NCI-H1417 treated with DMSO at 0.1 percent for 48 hours (cell line): ENCODE measurements at places on chromosomes 5 and 9.

- peak; percentile 3 for DNase-seq
Observed at GRCh38 chr5:160312134-160312959, at the start of gene CCNJL. CCNJL (minus strand) TSS chr5:160312564; CDS start chr5:160311923, 641 bp downstream.

- no peak for DNase-seq
Observed at GRCh38 chr9:136623016-136623841, 39.5 kb upstream of the EGFL7 start.

- DNase-seq = no peak
Observed at GRCh38 chr9:131366761-131367401, 27.0 kb upstream of the PRRC2B start.

DNA sequence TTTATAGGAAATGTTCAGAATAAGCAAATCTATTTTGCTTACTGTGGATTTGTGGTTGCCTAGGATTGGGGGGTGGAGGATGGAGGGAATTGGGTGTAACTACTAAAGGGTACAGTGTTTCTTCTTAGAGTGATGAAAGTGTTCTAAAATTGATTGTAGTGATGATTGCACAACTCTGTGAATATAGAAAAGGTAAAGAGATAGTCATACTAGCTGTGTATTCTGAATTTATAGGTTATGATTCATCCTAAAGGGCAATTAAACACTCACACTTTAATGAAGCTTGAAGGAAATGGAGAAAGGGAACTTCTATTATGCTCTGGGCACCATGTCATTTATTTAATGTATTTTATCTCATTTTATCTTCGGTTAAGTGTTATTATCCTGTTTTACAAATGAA, 9.9 kb downstream of the TXNDC8 start:
- no peak for DNase-seq

- DNase-seq = no peak
Observed at GRCh38 chr9:121388140-121388905, 18.3 kb upstream of the STOM start.

- DNase-seq = no peak
Observed at GRCh38 chr5:14944996-14945395, 73.4 kb upstream of the ANKH start.

DNA sequence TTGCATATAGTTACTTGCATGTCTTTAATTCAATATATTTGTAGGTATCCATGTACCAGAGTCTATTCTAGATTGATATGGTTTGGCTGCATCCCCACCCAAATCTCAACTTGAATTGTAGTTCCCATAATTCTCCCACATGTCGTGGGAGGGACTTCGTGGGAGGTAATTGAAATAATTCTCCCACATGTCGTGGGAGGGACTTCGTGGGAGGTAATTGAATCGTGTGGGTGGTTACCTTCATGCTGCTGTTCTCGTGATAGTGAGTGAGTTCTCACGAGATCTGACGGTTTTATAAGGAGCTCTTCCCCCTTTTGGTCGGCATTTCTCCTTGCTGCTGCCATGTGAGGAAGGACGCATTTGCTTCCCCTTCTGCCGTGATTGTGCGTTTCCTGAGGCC, 16.5 kb downstream of the FBXL7 start:
- no peak for DNase-seq

GRCh38 chr9:106286249-106286648, 576.7 kb upstream of the ZNF462 start:
- no peak for DNase-seq

GRCh38 chr5:75262271-75262670, 25.6 kb upstream of the ANKRD31 start:
- no peak for DNase-seq

GRCh38 chr9:117156771-117157535, 257.9 kb downstream of the ASTN2 start:
- no peak for DNase-seq

DNA sequence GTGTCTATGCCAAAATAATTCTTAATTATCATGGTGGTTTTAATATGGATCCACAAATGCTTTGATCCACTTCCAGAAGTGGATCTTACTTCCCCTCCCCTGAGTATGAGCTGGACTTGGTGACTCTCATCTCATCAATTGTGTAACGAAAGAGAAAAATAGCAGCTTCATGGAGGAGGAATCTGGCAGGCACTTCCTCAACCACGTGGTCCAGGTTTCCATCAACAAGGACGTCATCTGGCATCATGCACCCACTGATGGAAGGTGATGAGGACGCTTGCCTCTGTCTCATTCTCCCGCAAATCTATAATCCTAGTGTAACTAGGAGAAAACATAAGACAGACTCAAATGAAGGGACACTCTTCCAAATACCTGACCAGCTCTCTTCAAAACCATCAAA, 54.6 kb upstream of the S1PR3 start:
- DNase-seq = no peak

DNA sequence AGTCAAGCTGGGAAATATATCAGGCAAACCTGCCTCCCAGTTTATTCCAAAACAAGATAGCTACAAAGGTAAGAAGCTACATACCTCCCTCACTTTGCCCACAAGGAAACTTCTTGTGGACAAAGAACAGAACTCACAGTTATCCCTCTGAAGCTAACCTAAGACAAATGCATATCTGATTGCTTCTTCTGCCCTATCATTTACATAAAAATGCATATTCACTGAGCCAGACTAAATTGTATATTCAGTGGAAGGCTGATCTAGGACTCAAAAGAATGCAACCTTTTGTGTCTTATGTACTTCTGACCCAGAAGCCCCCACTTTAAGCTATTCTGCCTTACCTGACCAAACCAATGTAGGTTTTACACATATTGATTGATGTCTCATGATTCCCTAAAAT, 276.8 kb downstream of the HTR1A start:
- no peak for DNase-seq

DNA sequence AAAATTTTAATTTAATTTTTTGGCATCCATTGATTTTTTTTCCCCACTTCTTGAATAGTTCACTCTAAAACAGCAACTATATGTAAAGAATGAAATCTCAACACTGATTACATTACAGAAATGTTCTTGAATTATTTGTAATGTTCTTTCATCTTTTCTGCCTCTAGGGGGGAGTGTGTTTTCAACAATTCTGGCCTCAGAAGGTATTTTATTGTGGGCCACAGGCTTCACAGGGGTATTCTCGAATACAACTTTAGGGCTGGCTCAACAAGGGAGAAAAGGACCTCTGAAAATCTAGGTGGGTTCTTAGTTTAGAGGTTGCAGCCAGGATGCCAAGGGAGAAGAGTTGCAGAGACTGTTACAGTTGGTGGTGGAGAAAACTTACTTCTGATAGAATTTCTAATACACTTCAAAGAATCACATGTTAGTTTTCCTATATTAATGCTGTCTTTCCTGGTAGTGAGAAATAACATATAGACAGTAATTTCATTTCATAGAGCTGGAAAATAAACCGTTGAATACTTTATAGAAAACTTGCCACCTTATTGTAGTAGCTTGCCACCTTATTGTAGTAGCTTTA, 3.6 kb upstream of the NPR3 start:
- no peak for DNase-seq

GRCh38 chr5:50863534-50864170, 197.2 kb downstream of the PARP8 start:
- no peak for DNase-seq

- no peak for DNase-seq
Observed at GRCh38 chr5:42518595-42519221, 95.5 kb downstream of the GHR start.

- DNase-seq = no peak
Observed at GRCh38 chr5:58076483-58077257, 383.2 kb downstream of the PLK2 start.

- no peak for DNase-seq
Observed at GRCh38 chr9:35028341-35028740, 38.8 kb downstream of the DNAJB5 start.

DNA sequence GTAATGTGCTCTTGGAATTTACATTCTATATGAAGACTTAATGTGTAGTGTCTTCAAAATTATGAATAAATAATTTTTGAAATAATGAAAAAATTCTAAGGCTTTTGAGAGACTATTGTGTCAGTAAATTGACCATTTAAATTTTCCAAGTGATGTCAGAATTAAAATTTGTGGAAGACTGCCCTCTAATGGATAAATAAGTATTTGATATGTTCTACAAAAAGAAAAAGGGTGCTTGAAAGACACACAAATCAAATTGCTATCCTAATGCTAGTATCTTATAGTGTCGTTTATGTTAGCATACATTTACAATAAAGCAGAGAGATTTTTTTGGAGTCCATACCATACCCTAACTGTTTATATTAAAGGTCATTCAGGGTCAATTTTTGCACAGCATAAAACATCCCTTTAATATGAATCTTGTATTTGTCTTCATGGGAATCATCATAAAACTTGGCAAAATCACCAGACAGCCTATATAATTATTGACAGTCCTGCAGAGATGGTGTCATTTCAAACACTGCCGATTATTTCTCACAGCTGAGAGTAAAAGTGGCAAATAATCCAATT, 120.8 kb upstream of the SLC27A6 start:
- DNase-seq = no peak

DNA sequence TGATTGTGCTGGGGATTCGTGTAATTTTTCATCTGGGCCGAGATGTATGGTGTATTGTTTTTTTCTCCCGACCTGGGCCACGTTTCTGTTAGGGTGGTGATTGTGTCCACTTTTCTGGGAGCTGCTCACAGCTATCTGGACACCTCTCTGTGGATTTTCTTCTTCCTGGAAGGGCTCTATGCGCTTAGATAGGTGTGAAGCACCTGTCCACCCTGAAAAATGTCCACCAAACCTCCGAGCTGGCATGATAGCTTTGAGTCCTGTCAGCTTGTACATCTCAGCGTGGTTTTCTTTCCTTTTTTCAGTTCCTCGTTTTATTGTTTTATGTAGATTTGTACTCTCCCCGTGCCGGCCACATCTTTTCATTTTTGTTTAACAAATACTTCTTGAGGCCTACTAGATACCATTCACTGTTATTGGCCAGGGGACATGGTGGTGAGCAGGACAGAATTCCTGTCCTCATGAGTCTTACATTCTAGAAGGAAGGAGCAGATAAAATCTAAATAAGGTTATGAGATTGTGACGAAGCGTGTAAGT, 1.1 kb downstream of the UGCG start:
- DNase-seq = no peak

DNA sequence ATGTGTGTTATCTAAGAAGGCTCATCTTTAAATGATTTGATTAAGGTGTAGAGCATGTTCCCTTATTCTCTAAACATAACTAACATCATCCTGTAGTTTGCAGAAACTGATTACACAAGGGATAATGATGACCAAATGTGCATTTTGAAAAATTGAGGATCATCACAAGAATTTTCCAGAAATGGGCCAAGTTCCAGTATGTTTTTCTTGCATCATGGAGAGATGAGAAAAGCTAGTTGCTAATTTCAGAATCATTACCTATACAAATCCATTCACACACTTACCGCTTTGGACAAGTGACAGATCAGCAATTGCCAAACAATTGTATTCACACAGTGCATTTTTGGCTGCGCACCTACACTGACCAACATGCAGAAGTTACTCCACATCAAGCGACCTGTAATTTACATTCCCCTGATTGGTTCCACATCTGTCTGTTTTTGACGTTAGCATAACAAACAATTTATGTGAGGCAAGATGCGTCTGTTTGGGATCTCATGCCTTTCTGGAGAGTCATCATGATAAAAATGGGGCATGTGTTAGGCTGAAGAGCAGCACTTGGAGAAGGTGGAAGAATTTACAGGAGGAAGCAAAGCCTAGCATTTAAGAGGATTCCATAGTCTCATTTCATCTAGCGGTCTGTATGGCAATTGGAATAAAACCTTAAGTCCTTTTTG, 2.8 kb upstream of the BNC2 start:
- DNase-seq = no peak

GRCh38 chr9:136949817-136950655, 2.0 kb upstream of the LCN12 start:
- DNase-seq = peak; percentile 77

DNA sequence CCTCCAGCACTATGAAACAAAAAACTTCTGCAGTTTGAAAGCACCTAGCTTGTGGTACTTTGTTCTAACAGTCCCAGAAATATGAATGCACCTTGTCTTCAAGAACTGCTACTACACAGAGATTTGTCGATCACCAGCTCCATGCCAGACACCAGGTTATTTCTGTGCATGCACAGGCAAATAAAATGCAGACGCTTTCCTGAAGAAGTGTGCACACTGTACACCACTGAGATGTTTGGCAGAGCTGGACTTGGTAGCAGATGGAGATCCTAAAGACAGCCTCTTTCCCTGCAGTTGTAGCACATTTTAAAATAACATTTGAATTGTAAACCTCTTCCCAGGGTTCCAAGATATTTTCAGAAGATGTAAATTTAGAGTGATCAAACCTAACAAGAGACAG, 730.0 kb downstream of the MTRR start:
- no peak for DNase-seq

GRCh38 chr5:116032094-116032517, at the start of gene ARL14EPL:
ARL14EPL (plus strand) TSS chr5:116032472; CDS start chr5:116051466, 18,994 bp downstream.
- DNase-seq = no peak

GRCh38 chr5:146516151-146516475, at the start of gene GPR151:
GPR151 (minus strand) TSS chr5:146516190; CDS start chr5:146516113, 77 bp downstream.
- DNase-seq = no peak
